ENCODE measurements at places on chromosomes 5 and 9.

GRCh38 chr9:25691786-25692185 lies 13.5 kb upstream of the TUSC1 start:
- DNase-seq, result no peak

DNA sequence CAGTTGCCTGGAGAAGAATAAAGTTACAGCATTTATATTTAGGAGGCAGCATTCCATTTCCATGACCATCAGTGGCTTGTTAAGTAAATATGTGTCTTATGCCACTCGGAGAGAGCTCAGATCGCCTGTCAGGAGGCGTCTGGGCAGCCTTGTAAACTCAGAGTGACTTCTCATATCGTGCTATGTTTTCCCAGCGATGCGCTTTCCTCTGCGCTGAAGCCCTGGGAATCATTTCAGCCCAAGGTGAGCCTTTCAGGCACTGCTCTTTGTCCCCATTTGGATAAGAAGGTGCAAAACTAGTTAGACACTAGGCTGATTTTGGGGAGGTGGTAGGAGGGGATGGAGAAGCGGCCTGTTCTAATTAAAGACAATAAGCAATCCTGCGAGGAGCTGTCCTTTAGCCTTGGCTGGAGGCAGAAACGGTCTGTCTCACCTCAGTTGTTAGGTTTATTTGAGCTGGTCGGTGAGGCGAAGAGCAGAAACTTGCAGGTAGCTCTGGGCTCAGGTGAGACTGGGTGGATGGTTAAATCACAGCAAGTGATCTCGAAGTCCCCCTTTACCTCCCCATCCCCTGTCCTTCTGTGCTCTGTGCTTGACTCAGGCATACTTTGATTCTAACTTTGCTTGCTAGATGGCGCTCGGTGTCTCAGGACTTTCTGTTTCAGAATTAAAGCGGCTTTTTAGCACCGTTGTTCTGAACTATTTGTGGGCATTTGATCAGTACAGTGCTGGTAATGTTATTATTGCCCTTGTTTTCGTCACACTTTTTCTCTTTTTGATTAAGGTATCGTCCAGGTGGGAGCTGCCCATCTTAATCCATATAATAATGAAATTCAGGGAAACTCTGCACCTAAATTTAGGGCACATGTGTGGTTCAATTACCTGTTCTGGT lies 24.6 kb downstream of the NR2F1 start:
- DNase-seq, result no peak

DNA sequence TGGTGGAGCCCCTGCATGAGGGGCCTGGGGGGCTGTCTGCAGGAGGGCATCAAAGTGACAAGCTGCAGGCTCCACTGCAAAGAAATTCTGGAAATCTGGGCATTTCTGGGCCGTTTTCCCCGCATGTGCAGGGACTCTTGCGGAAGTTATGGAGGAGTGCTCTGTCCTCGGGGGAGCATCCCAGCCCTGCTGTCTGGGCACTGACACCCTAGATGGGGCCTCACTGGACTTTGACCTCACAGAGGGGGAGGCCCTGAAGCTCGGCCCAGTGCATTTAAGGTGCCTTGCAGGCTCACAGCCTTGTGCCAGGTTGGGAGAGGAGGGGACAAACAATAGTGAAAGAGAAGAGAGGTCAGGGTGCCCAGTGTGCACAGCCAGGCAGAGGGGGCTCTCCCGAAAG lies 35.4 kb downstream of the LHX3 start:
- no peak for DNase-seq

- no peak for DNase-seq
Measured at GRCh38 chr9:136341042-136341655, 13.8 kb downstream of the GPSM1 start.

- DNase-seq, result peak; percentile 36
Measured at GRCh38 chr5:54013556-54014194, 296.7 kb downstream of the ARL15 start.

DNA sequence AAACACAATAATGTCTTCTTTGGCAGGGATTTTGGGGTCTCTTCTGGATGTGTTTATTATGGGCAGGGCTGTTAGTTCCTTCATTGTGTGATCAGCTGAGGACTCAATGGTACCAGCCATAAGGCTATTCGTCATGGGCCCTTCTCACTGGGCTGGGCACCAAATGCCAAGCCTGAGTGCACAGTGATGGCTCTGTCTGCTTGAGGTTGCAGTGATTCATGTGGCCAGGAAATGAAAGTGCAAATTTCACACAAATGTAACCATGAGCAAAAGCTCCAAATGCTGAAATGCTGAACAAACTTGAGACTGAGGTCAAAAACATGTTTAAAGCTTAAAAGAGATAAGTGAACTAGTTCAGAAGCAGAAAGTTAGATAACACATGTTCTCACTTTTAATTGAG lies 191.0 kb downstream of the TARS1 start:
- no peak for DNase-seq

- DNase-seq, result no peak
Measured at GRCh38 chr9:90141723-90142122, 500.9 kb downstream of the DIRAS2 start.

GRCh38 chr9:37200433-37201005 lies 80.1 kb downstream of the ZCCHC7 start:
- no peak for DNase-seq

GRCh38 chr9:106639873-106640568 lies 222.9 kb upstream of the ZNF462 start:
- DNase-seq, result no peak

DNA sequence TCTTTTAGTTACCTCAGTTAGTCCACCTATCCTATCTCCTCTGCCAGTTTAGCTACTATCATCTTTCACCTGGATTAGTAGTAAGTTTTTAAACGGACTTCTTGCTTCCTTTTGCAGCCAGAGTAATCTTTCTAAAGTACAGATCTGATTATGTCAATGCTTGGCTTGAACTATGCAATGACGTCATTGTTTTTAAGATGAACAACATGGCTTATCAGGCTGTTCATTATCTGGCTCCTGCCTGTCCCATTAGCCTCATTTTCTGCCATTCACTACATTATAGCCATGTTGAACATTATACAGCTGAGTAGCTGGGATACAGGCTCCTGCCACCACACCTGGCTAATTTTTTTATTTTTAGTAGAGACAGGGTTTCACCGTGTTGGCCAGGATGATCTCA lies 98.7 kb downstream of the RANBP17 start:
- DNase-seq, result no peak

DNA sequence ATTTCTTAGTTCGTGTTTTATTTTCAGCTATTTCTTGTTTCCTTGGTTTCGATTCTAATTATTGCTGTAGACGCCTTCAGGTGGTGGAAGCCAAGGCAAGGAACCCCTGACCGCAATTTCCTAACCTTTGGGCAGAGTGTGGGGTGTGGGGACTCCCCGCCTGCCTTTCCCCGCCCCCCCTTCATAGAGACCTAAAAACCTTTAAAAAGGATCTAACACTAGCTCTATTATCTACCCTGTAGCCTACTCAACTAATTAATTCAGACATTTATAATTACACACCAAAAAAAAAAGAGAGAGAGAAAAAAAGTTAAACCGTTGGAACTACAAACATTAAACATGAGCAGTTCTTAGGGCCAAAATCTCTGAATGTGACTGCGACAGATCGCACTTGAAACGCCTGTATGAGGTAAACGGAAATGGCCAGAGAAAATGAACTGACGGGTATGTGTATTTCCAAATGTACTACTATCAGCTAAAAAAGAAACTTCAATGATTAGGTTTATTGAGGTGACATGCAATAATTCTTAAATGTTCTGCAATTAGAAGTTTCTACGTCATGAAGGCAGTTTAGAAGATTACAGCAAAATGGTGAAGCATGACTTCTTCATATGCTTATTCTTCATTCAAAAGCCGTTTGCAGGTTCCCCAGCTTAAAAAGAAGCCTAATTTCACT lies 19.0 kb upstream of the FER start:
- peak; percentile 62 for DNase-seq

DNA sequence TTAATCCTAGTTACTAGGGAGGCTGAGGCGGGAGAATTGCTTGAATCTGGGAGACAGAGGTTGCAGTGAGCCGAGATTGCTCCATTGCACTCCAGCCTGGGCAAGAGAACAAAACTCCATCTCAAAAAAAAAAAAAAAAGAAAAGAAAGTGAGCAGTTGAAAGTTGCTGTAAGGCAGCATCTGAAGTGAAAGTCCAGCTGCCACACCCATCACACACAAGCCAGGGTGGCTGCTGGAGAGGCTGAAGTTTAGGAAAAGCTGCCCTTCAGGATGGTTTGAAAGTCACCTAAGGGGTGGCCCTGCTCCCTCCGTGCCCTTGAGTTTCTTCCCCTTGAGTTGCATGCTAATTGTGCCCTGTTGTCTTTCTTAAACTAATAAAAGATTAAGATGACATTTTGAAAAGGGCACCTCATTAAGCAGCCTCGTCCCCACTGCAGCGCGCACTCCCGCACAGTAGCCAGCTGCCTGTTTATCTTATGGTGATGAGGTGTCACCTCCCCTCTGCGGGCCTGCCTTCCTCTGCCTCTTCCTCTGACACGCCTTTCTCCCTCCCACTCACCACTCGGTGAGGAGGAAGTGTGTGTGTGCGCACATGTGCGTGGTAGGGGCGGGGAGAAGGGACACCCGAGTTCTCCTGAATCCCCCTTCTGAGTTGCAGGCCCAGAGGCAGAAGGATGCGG lies 104.2 kb upstream of the PANK3 start:
- peak; percentile 59 for DNase-seq

- no peak for DNase-seq
Measured at GRCh38 chr9:94888775-94889174, 162.3 kb downstream of the AOPEP start.

DNA sequence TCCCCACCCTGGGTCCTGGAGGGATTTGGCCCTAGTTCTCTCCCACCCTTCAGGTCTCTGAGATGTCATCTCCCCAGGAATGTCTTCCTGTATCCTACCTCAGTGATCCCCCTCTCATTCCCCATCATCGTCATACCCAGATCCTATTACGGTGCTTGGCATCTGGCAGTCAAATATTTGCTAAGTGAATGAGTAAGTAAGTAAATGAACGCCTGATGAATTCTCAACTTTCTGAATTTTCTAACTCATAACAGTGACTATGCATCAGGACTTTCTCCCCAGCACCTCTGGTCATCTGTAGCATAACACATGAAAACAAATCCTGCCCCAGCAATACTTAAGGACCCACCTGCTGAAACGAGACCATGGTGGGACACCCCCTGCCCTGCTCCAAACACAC lies 244.2 kb downstream of the EBF1 start:
- no peak for DNase-seq

GRCh38 chr5:172150514-172151425 lies 37.3 kb downstream of the STK10 start:
- DNase-seq, result peak; percentile 58

GRCh38 chr9:87855061-87855460 lies 27.6 kb upstream of the SPATA31E1 start:
- no peak for DNase-seq

DNA sequence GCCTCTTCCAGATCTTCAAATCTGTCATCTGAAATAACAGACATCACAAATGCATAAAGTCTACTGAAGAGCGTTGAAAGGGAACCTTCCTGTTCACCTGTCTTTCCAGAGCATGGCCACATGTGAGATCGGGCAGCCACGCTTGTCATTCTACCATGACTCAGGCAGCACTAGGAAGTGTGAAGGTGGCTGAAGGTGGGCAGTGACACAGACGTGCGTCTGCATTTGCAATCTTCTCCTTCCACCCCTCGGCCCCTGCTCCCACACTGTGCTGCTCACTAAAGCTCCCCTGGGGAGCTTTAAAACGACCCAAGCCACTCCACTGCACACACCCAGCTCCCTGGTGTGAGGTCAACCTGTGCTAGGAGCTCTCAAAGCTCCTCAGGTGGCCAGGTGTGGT lies 2.5 kb downstream of the ENTR1 start:
- DNase-seq, result peak; percentile 28

DNA sequence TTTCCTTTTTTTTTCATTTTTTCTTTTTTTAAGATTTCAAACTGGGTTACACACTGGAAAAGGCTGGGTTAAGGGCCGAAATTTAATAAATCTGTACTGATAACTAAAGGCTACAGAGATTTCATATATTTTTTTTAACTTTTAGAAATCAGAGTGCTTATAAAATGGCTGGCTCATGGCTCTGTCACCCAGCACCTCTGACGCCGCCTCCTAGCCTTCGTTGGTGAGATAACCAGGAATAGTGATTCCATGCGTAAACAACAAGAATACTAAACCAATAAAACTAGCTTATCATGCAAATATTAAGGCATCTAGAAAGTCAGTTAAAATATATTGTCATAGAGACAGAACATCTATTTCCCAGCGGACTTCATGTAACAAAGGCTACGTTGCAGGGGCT lies 226.4 kb downstream of the NFIB start:
- DNase-seq, result no peak

DNA sequence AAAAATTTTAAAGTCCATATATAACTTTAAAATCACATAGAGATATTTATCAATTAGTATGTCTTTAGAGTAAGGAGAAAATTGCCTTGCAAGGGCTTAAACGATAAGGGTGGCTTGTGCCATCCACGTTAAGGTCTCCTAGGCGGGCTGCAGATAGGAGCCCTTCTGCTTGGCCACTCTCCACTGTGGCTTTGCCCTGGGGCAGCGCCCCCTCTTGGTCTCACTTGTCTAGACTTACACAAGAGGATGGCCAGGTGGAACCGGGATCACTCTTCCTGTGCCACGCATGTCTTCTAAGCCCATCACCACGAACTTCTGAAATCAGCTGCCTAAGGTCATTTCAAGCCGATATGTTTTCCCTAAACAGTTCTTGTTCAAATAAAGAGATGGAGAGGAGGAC lies 2.9 kb downstream of the FPGS start:
- DNase-seq, result peak; percentile 55

- no peak for DNase-seq
Measured at GRCh38 chr5:132776131-132776937, 705 bp downstream of the SEPTIN8 start.

DNA sequence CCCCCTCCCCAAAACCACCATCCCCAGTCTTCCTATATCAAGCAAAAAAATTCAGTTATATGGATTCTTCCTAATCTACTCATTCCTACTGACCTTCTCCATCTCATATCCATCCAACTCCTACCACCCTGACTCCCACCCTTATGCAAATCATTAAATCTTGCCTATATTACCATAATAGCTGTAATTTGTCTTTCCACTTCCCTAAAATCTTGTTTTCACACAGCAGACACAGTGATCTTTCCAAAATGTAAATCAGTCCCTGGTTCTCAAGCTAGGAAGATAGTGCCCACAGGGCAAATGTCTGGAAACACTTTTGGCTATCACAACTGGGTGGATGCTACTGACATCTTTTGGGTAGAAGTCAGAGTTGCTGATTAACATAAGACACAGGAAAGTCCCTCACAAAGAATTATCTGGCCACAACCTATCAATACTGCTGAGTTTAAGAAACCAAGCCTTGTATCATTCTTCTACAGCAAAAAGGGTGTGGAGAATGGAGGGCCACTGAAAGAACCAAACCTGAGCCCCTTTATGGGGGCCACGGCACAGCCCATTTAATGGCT lies 1.4 kb downstream of the SRA1 start:
- no peak for DNase-seq

GRCh38 chr5:635306-636055 lies 23.3 kb downstream of the CEP72 start:
- no peak for DNase-seq

DNA sequence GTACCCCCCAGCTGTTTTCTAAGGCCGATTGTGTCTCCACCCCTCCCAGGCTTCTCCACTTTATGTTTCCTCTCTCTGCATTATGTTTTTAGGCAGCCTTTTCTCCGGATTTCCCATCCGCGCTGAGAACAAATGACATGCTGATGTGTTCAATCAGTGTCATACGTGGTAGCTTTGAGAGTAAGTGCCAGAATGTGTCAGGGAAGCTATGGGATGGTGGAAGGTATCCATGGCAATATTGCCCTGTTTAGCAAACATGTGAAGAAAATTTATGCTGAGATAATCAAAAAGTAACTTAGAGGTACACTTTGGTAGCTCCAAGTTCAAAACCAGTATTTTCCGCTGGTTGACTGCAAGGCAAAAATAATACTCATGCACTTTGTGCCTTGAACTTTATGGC lies 36.6 kb upstream of the LECT2 start:
- DNase-seq, result no peak

- no peak for DNase-seq
Measured at GRCh38 chr5:175353926-175354325, 90.1 kb downstream of the DRD1 start.

Data from activated naive CD4-positive, alpha-beta T cell treated with anti-CD3 and anti-CD28 coated beads, Interleukin-2, amount 10 ng/mL, durations not matched to agents 7 days and 5 days (primary cell).